Activated CD8-positive, alpha-beta memory T cell treated with anti-CD3 and anti-CD28 coated beads, Interleukin-2, amount 50 U/mL, for 48 hours (primary cell): ENCODE measurements at places on chromosomes 12 and 14.
A peak's percentile ranks its signal among the peaks of the same experiment; 100 is the strongest.

DNA sequence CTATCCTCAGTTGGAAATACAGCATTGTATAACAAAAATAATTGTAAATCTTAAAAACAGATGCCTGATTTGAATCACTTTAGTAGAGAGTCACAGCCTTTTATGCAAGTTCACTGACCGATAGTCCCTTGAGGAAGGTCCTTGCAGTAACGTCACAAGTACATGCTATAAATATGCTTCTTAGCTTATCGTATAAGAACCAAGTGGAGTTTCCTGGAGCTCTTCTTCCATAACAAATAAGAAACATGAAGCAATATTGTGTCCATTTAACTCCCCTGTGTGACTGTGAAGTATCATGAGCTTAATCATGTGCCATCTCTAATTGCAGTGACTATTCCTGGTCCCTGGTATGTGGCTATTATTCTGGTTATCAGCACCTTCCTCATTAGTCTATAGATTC lies 107.9 kb downstream of the SLC38A4 start:
- DNase-seq, result no peak

- DNase-seq, result no peak
Observed at GRCh38 chr14:91112194-91112593, 1.7 kb upstream of the DGLUCY start.

DNA sequence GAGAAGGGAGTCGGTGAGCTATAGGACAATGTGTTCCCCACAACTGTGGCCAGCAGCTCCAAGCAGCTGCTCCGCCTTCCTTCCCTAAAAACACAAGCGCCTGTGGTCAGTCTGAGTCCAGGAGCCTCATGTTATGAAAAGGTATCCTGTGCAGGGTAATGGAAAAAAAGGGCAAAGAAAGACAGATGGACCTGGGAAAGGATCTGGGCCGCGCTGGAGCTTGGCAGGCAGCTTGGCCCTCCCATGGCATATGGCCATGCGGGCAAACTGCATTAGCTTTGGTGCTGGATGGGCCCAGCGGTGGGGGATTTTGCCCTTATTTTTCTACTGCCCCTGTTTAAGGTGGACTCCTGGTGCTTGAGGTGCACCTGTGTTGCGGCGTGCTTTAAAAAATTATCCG lies 23.7 kb upstream of the CHST11 start:
- no peak for DNase-seq

- no peak for DNase-seq
Observed at GRCh38 chr14:37150414-37150813, 22.0 kb downstream of the SLC25A21 start.

- peak; percentile 68 for DNase-seq
Observed at GRCh38 chr12:54658306-54659264, 10.4 kb upstream of the DCD start.
